ENCODE measurements at places on chromosomes 13 and 19. TPM values are rescaled to one million over a fixed set of nuclear protein-coding genes. Genes with fewer than 3 reads are reported as not detected.

Gene HSD11B1L
- 7.3 TPM for polyA plus RNA-seq

DNA sequence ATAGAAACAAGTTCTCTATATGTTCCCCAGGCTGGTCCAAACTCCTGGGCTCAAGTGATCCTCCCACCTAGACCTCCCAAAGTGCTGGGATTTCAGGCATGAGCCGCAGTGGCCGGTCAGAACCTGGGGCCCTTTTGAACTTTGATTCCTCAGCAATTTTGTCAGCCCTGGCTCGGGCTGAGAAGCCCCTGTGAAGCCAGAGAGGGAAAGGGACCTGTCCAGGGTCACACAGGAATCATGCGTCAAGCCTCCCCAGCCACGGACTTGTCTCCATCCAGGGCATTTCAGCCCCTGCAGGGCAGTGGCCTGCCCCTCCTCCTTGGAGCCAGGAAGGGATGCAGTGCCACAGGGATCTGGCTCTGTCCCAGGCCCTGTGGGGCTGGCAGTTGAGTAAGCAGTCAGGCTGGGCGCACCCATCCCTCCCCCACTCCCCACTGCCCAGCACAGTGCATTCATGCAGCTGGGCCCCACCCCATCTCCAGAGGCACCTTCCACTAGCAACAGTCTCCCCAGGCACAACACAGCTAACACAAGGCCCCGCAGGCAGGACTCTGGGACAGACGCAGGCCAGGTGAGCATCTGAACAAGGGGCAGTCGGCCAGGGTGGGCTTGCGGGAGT is at the start of gene CAPS:
Gene CAPS, plus strand, starts transcription at position 516 of the 619 bp plus-strand sequence. CDS start 153 bp downstream, outside the sequence.
- DNase-seq, result no peak

DNA sequence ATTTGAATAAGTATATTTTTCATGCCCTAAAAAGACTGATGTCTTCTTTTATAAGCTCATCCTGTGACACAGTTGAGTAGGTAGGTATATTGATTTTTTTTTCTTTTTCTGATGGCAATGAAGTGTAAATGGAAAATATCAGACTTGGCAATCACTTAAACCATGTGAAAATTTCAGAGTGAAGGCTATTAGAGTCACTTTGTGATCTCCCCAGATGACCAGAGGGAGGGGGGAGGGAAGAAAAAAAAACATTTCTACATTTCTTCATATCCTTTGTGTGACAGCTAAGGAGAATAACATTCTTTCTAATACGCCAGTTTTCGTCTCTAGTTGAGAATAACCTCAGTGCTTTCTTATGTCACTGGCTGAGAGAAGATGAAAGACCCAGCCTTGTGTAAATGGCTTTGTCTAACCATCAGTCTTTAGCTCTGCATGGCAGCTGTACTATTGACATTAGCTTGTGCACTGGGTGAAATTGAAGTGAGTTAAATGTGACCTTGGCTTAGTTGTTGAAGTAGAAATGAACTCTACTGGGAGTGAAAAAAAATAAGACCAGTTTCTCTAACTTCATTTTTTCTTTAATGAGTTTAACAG is 332.1 kb upstream of the DACH1 start:
- DNase-seq, result no peak

GRCh38 chr19:2097203-2097885 is 629 bp downstream of the IZUMO4 start:
- no peak for DNase-seq

- no peak for DNase-seq
These were observed 19.9 kb downstream of the LMTK3 start for GRCh38 chr19:48491793-48492123.

DNA sequence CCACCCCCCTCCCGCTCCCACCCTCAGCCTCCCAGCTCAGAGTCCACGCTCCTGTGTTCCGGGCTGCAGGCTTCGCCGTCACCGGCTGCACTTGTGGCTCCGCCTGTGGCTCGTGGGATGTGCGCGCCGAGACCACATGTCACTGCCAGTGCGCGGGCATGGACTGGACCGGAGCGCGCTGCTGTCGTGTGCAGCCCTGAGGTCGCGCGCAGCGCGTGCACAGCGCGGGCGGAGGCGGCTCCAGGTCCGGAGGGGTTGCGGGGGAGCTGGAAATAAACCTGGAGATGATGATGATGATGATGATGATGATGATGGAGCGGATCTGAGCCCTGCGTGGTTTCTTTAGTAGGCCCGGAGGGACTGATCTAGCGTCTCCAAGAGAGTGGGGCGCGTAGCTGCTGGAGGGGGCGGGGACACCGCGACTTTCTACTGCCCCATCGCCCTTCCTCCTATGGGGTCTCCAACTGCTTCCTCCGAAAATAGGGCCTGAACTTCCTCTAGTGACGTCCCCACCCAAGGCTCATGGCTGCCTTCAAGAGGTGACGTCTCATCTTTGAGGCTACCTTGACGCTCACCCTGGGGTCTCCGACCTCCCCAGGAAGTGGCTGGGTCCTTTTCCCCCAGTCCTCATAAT is 1.4 kb downstream of the RETN start:
- DNase-seq, result no peak

DNA sequence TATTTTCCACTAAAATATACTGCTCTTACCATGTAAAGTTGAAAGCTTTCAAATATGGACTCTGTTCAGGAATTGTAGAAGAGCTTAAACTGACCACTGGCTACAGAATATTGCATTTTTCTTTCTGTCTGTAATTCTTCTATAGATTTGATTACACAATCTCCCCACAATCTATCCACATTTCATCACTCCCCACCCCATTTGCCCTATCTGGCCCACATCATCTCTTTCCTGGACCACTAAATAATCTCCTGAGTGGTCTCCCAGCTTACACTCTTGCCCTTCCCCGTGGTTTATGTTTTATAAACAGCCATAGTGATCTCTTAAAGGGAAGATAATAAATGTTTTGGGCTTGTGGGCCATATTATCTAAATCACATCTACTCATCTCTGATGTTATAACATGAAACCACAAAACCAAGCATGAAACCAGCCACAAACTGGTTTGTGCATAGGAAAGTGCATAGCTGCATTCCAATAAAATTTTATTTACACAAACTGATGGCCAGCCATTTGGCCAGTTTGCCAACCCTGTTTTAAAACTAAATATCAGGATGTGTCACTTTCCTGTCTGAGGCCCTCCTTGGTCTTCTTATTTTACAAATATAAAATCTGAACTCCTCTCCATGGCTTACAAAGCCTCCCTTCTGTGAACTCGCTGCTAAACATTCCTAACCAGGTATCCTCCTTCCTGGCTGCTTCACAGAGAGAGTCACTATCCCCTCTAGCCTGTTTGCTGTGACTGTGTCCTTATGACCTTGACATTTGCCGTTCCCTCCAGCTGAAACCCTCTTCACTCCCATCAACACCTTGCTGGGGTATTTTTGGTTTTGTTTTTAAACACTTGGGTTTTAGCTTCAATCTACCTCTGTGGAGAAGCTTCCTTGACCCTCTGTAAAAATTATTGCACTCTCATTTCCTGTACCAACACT is 500.9 kb downstream of the GPC6 start:
- no peak for DNase-seq

DNA sequence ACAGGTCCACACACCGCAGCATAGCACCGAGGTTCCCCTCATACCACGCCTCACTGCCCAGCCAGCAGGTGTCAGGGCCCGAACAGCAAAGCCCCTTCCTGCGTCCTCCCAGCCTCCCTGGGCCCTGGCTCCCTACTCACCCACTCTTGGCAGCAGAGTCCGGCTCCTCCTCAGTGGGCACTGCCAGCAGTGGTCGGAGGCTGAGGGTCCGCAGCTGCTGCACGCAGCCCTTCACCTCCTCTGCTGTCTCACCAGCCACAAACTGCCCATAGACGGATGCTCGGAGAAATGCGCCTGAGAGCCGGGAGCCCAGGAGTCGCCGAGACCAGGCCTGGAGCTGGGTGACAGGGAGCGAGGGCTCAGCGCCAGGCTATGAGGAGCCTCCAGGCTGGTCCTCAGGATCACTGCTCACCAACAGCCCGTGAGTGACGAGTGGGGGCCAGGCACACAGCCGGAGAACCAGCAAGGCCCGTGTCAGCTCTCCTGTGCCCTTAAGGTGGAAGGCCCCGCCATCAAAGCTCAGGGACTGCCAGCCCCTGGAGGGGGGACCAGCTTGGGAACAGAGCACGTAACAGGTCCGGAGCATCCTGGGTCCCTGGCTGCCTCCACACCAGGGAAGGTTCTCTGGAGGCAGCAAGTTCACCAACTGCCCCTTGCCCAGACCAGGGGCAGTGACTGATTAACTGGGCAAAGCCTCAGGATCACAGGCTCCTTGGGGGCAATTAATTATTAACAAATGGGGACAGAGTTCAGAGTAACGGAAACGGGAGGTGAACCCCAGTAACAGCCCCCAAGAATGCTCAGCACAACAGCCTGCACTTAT is at the start of gene PRODH2:
Gene PRODH2, minus strand, starts transcription at position 626 of the 823 bp plus-strand sequence. Its CDS starts 40 bp downstream, at position 586.
- DNase-seq, result no peak

GRCh38 chr13:93397619-93398018 is 171.0 kb downstream of the GPC6 start:
- no peak for DNase-seq

GRCh38 chr19:1365319-1366269 is 18.1 kb upstream of the NDUFS7 start:
- DNase-seq, result no peak

GRCh38 chr19:8323781-8324185 is 2.5 kb downstream of the RPS28 start:
- DNase-seq, result no peak

DNA sequence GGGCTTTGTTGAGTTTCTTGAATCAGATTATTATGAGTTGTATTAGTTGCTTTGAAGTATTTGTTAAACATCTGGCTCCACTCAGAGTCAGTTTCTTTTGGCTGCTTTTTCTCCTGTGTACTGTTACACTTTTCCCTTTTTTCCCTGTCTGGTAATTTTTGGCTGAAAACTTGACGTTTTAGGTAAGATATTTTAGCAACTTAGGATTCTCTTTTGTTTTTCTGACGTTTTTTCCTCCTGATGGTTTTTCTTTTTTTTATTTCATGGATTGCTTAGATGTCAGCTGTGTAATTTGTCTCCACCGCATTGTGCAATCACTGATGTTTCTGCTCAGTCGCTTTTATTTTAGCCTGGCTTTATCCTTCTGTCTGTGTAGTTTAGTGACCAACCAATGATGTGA is 20.7 kb downstream of the RFC3 start:
- DNase-seq, result no peak

All from left renal pelvis (tissue), 4 donors.